ENCODE measurements at places on chromosomes 7 and 10.

DNA sequence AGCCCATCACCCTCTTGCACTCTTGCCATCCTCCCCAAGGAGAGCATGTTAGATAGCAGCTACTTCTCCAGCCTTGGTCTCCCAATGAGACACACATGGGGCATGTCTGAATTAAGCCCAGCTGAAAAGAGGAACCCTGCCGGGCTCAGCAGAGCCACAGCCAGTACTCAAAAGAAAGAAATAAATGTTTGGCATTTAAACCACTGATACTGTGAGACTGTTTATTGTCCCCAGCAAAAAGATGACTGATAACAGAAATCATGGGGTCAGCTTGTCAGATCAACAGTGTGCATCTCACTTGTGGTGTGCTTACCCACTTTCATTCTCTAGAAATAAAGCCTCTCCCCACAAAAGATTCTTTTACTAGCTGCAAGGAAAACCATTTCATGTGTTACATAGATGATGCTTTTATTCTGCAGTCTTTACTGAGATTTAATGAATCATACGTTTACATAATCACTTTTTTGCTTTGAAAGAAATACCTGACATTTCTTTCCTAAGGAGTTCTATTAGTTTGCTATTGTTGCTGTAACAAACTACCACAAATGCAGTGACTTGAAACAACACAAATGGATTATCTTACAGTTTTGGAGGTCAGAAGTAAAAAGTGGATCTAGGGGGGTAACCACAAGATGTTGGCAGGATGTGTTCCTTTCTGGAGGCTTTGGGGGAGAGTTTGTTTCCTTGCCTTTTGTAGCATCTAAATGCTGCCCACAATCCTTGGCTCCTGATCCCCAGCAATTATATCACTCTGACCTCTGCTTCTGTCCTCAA, 20.9 kb downstream of the ANKRD7 start:
- DNase-seq, result no peak

DNA sequence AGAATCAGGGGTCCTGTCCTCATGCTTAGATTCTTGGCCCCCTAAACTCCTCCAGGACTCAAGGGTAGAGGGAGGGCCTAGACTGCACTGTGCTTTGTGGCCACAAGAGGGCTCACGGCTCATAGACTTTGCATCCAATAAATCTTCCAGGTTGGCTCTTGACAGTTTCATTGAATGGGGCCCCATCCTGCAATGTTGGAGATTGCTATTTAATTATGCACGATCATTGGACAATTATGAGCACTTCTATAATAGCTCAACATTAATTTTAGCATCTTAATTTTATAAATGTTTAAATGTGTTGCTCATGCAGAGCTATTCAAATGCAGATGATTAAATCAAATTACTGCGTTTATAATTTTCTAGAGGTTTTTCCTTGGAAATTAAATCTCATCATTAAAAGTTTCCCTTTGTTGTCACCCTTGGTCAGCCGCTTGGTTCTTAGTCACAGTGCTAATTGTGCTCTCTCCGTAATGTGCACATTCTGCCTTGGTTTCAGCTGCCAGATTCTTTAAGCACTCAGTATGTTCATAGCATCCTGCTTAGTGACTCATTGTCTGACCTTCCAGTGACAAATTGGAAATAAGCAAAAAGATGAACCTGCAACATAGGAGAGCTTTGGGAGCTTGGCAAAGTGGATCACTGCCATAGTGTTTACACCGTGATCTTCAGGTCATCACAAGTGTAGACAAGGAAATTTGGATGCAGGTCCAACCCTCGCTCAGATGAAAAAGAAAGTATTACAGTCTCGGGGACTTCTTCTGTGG, 33.4 kb upstream of the PLPP4 start:
- DNase-seq, result peak; percentile 51

GRCh38 chr10:5975641-5976473, 1.5 kb downstream of the IL15RA start:
- DNase-seq, result no peak

DNA sequence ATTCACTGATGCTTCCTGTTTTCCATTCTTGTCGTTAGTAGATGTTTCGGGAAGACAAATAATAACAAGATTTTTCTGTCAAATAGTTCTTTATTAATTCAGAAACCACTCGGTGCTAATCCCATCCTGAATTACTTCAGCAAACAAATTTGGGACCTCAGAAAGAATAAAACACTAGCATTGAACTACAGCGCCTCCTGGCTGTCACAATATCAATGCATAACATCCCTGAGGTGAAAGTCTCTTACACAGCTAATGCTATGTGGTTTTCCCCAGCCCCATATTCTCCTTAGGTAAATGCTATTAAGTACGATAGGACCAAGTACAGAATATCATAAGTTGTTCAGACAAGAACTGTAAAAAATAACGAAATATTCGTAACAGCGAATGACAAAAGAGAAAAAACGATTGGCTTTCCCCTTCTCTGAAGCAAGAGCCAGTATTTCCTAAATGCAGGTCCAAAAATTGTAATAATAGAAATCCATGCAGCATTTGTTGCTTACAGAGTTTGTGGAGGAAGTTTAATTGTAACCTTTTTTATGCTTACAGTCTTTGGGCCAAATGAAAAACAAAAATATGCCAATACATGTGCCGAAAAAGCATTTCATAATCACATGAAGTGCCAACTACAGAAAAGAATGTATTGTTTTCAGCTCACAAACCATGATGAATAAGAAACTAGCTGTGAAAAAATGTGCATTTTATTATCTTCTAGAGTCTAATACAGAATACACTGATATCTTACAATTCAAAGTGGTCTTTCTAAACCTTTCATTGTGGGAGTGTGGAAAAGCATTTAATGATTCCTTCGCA, 47.3 kb downstream of the MYPN start:
- DNase-seq, result peak; percentile 44

GRCh38 chr7:129652914-129653313, 41.4 kb downstream of the NRF1 start:
- DNase-seq, result no peak

DNA sequence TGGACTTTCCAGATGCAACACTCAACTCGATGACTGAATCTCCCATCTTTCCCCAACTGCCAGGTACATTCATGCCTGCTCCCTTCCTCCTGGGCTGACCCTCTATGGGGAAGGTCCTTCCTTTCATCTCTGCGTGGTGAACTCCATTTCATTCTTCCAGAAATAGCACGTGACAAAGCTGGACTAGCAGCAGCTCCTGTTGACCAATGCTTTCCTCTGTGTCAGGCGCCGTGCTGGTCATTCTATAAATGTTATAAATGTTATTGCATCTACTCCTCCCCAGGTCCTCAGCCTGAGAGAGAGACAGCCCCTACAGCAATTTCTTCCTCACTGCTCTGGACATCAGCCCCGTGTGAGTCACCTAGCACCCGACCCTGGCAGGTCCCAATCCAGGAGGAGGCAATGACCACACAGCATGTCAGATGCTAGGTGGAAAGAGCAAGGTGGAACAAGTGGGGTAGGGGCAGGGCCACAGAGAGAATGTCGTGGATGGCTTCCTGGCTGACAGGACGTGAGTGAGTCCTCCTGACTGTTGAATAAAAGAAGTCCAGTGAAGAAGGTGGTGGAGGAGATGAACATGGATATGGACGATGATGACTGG, 178.1 kb downstream of the ADAM12 start:
- DNase-seq, result no peak

DNA sequence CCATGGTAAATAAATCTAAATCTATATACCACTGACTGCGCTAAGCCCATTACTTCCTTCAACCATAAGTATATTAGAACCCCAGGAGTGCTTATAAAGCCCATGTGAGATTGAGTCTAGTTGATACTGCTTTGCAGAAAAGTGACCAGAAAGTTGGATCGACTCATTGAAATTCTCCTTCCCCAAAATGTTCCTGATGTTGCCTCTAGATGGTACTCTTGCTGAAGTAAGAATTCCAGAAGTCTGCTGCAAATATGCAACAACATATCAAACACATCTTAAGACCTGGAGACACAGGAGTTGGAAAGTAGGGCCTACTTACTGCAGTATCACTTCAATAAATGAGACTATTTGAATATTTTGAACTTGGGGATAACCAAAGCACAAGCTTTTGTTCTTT, 550.8 kb downstream of the IPMK start:
- no peak for DNase-seq

- DNase-seq, result no peak
Observed at GRCh38 chr10:1462994-1463633, 274.2 kb downstream of the ADARB2 start.
